ENCODE measurements at places on chromosomes 7 and 10.
A peak's percentile ranks its signal among the peaks of the same experiment; 100 is the strongest.

DNA sequence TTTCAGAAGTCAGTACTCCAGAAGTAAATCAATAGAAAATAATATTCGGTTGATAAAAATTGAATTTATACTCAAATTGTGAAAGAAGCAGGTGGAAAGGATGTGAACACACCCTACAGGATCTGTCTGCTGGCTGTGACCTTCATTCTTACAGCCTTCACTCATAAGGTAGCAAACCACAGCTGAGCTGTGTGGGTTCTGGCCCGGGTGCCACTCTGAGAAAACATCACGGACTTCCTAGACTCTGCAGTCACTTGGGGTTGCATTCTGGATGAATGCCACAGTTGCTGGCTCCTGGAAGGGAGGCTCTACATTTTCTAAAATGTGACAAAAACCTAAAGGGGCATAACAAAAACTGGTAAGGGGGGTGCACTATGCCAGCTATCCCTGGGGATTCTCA lies 36.0 kb upstream of the ABLIM1 start:
- no peak for DNase-seq

- peak; percentile 88 for DNase-seq
Measured at GRCh38 chr7:90474284-90475210, 5.1 kb downstream of the PTTG1IP2 start.

DNA sequence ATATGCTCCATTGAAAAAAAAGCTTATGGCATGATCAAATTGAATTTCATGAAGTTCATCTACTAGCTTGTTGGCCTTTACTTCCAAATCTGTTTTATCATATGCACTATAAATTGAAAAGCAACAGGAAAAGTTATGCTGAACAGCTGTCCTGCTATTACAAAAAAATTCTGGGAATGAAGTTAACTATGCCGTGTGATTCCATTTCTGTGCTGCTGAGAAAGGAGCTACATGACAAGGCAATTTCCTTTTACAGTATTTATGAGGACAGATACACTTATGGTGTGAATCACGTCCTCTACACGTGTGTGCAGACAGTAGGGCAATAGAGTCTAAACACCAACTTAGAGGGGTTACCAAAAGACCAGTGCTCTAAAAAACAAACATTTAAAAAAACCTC lies 426.5 kb upstream of the AKR1E2 start:
- DNase-seq = peak; percentile 76

GRCh38 chr7:56092789-56093531 lies at the start of gene PHKG1:
PHKG1 (minus strand) TSS chr7:56092952; CDS start chr7:56088941, 4,011 bp downstream.
- DNase-seq = peak; percentile 91

Measured in AG10803 (cell line).